ENCODE measurements at places on chromosomes 2 and 18. TPM values are rescaled to one million over a fixed set of nuclear protein-coding genes. Genes with fewer than 3 reads are reported as not detected.

TRIM43B gene
- not detected for total RNA-seq

NEB gene
- 2.3 TPM for total RNA-seq

TUBB8B gene
- total RNA-seq: not detected

NMUR1 gene
- total RNA-seq: not detected

DPP4 gene
- 140 TPM for total RNA-seq

TRAPPC8 gene
- total RNA-seq: 64.0 TPM

OTOS gene
- total RNA-seq: not detected

MC5R gene
- total RNA-seq: not detected

NCKAP1 gene
- 124 TPM for total RNA-seq

CASP10 gene
- 0.15 TPM for total RNA-seq

ALPI gene
- total RNA-seq: not detected

ANKRD30B gene
- total RNA-seq: 1.2 TPM

TEKT4 gene
- not detected for total RNA-seq

CD207 gene
- total RNA-seq: 0.34 TPM

HOXD12 gene
- total RNA-seq: not detected

L3MBTL4 gene
- total RNA-seq: 1.00 TPM

CNDP1 gene
- total RNA-seq: not detected

GALNT13 gene
- not detected for total RNA-seq

GKN1 gene
- total RNA-seq: not detected

MAP4K3 gene
- 60.7 TPM for total RNA-seq

STARD6 gene
- not detected for total RNA-seq

PLGLB1 gene
- 1.1 TPM for total RNA-seq

TFPI gene
- total RNA-seq: 24.0 TPM

HOXD10 gene
- not detected for total RNA-seq

FAM237A gene
- not detected for total RNA-seq

COL3A1 gene
- 31.3 TPM for total RNA-seq

RHBDD1 gene
- total RNA-seq: 13.3 TPM

NEU4 gene
- not detected for total RNA-seq

INHA gene
- not detected for total RNA-seq

AFF3 gene
- 10.2 TPM for total RNA-seq

RAB3GAP1 gene
- total RNA-seq: 53.6 TPM

SCTR gene
- not detected for total RNA-seq

ITGB6 gene
- total RNA-seq: 0.15 TPM

TMEFF2 gene
- 1.5 TPM for total RNA-seq

VIT gene
- not detected for total RNA-seq

MAP3K19 gene
- total RNA-seq: not detected

GPR155 gene
- total RNA-seq: 86.5 TPM

CASP8 gene
- 13.8 TPM for total RNA-seq

ERFE gene
- total RNA-seq: 2.0 TPM

RGPD3 gene
- total RNA-seq: 0.33 TPM

IL1B gene
- not detected for total RNA-seq

PKP4 gene
- 49.9 TPM for total RNA-seq

HOXD3 gene
- total RNA-seq: 3.4 TPM

MAL gene
- total RNA-seq: 25.8 TPM

PLEK gene
- total RNA-seq: not detected

PRKAG3 gene
- not detected for total RNA-seq

REG3A gene
- total RNA-seq: not detected

RESP18 gene
- total RNA-seq: not detected

CYP1B1 gene
- total RNA-seq: 27.2 TPM

SPP2 gene
- not detected for total RNA-seq

Data from melanocyte of skin (primary cell).